ENCODE measurements at places on chromosomes 4 and X.

DNA sequence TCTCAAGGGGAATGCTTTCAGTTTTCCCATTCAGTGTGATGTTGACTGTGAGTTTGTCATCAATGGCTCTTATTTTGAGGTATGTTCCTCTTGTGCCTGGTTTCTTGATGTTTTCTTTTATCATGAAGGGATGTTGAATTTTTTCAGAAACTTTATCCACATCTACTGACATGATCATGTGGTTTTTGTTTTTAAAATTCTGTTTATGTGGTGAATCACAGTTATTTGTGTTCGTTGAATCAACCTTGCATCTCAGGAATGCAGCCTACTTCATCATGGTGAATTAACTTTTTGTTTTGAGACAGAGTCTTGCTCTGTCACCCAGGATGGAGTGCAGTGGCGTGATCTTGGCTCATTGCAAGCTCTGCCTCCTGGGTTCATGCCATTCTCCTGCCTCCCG is 263.1 kb upstream of the KLF3 start:
- DNase-seq, result peak; percentile 6

DNA sequence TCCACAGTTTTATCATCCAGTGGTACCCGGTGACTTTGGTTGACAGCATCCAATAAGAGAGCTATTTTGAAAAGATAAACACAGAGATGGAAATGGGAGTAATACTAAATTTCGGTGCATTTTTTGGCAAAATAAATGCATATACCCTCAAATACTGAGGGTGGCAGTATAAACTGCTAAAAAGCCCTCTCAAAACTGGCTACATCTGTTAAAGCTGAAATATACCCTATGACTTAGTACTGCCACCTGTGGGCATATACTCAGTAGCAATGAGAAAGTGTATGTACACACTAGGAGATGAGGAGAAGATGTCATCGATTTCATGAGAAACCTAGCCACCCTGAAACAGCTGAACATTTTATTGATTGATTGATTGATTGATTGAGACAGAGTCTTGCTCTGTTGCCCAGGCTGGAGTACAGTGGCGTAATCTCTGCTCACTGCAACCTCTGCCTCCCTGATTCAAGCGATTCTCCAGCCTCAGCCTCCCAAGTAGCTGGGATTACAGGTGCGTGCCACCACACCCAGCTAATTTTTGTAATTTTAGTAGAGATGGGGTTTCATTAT is 12.2 kb upstream of the TMEM128 start:
- DNase-seq, result peak; percentile 22

GRCh38 chrX:8345473-8345872 is 119.2 kb upstream of the VCX3B start:
- DNase-seq, result no peak

DNA sequence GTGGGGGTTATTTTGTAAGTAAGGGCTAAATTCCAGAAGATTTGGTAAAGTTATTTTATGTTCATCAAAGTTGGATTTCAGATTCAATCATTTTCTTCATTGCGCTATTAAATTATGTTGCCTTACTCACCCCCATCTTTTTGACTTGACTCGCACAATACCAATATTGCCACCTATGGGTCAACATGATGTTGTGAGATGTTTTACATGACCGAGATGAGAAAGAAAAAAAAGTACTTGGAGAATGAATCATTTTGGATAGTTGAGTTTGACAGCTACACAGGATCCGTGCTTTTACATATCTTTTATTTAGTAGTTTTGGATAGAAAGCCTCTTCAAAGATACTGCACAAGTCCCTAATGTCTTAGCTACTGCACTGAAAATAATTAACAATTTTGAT is 224.2 kb upstream of the EMCN start:
- peak; percentile 9 for DNase-seq

GRCh38 chrX:8914681-8915080 is 113.5 kb upstream of the FAM9A start:
- no peak for DNase-seq

DNA sequence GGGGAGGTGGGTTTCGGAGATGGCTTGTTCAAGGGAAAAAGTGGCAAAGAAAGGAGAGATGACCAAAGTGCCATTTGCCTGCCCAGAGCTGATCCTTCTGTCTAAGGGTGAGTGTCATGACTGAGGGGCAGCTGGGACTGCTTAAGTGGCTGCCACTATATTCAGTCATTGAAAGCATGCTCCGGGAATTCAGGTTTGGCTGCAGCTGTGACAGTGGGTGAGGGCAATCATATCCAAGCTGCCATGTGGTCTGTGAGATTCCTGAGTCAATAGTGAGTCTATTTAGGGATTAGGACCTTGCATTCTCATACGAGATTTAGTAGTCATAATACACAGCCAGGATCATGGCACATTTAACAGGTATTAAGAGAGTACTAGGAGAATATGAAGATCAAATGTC is 138.8 kb upstream of the BANK1 start:
- no peak for DNase-seq

DNA sequence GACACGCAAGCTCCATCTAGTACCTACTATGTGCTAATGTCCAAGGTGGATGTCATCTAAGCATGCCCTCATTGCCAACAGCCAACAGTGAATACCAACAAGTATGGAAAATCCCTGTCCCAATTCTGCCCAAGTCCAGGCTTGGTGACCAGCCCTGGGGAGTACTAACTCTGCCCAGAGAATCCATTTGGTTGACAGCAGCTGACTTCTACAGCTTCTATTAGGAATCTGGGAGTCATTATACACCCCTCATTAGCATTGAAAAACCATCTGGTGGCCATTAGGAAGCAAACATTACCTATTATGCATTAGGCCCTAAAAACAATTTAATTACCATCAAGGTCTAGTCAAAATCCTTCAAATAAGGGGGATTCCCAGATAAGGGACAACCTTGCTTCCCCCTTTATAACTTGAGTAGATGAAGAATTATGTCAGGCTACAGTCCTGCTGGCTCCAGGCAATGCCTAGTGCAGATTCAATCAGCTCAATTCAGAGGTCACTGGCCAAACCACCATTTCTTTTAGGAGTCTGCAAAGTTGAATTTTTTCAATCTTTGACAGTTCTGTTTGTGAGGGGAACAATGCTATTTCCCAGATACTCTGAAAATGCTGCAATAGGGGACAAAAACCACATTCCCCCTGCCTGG is 228.0 kb upstream of the LDB2 start:
- no peak for DNase-seq

GRCh38 chr4:110108422-110108821 is 90.0 kb downstream of the ELOVL6 start:
- no peak for DNase-seq

- no peak for DNase-seq
These were observed 11.7 kb downstream of the COQ2 start for GRCh38 chr4:83272900-83273299.

DNA sequence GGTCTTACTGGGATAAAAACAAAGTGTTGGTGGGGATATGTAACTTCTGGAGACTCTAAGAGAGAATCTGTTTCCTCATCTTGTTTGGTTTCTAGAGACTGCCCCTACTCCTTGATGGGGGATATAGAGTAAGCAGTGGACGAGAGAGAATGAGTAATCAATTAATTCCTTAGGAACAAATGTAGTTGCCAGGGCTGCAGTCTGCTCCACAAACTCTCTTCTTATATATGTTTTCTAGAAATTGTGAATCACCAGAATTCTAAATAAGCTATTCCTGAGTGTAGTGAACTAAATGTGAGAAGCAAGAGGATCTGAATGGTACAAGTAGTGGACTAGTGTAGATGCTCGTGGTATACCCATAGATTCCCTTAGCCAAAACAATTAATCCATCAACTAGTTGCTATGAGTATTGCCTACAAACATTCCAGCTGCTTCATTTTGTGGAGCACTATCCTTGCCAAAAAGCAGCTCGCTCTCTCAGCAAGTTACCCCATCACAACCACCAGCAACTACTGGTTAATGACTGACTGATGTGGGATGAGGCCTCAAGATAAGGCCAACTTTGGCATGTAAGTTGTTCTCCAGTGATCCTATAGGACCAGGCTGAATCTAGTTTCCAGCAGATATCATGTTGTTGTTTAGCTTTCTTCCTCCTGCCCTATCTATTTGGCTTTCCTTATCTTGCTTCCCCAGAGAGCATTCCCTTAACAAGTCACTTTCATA is 273.0 kb downstream of the SLC7A11 start:
- DNase-seq, result no peak

GRCh38 chr4:17698116-17698515 is 83.3 kb downstream of the FAM184B start:
- DNase-seq, result no peak

GRCh38 chr4:63211375-63211774 is 1197.9 kb downstream of the TECRL start:
- peak; percentile 24 for DNase-seq

DNA sequence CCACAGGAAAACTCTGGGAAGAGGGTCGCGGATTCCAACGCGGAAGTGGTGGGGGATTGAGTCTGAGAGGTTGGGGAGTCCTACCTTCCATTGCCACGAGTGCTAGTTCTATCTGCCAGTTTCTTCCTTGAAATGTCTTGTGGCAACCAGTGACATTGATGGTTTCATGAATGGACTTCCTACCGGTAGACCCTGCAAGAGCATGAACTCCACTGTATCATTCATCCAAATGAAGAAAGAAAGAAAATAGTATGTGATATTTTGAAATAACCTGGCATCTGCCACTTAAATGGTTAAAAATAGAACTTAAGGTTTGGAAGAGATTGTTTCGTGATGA is 1.1 kb upstream of the SLC10A7 start:
- no peak for DNase-seq

DNA sequence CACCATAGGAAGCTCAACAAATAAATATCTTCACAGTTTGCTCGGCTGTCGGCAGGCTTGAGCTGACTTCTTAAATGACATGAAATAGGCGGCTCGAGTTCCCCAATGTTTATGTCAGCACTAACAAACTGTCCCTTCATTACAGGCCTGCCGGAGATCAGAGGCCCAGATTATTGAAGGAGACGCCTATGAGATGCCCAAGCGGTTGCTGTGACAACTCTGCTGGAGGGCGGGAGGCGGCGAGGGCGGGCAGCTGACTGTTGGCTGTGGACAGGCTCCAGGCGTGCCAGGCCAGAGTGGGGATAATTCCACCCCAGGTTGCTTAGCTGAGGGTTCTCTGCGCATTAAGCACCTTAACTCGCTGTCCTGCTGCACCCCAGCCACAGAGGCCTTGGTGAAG is 39.2 kb upstream of the MSX1 start:
- DNase-seq, result no peak

- DNase-seq, result no peak
These were observed 391.0 kb downstream of the SPRY1 start for GRCh38 chr4:123787512-123788080.

GRCh38 chr4:36337665-36338185 is 56.3 kb downstream of the DTHD1 start:
- DNase-seq, result no peak

DNA sequence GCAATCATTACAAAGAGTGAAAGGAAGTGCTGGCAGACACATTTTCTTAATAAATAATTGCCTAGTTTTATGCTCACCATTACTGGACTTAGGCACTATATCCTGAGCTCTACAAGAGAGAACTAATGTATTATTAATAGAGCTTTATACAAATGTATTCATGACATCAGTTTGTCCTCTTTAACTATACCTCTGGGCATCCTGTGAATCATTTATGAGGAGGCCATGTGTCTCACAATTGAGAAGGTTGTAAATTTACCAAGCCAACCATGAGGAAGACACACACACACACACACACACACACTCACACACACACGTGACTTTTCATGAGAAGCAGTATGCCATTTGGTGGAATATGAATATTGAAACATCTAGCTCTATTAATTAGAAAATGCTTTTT is 728.2 kb downstream of the ARAP2 start:
- no peak for DNase-seq

- DNase-seq, result peak; percentile 24
These were observed 89.1 kb downstream of the RAPGEF2 start for GRCh38 chr4:159191989-159192388.

GRCh38 chr4:3021627-3022026 is 52.7 kb downstream of the HTT-AS start:
- DNase-seq, result no peak

DNA sequence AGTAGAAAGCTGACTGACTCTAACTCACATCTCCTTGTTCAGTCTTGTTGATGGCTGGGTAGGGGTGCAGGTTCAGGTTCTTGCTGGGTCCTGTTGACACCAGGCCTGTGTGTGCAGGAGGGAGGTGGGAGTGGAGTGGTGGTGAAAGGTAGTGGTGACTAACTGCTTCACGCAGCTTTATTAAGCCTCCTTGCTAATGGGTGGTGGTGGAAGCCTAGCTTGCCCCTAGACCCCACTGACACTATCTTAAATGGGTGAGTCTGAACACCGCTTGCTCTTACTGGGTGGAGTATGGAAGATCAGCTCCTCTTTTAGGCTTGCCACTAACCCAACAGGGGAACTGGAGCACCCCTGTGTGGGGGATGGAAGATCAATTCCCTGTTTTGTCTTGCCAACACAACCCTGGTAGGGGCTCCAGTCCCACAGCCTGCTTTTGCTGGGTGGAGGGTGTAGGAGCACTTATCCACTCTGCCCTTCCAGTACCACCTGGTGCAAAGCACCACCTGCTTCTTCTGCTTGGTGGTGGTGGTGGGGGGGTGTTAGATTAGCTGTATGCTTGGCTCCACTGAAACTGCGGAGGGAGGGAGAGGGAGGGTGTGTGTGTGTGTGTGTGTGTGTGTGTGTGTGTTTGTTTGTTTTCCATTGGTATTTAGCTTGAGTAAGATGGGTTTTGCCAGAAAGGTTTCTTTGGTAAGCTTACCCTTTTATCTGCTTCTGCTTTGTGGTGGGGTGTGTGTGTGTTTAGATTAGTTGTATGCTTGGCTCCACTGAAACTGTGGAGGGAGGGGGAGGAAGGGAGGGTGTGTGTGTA is 25.6 kb downstream of the KDM6A start:
- DNase-seq, result no peak

- DNase-seq, result no peak
These were observed 138.4 kb downstream of the LDB2 start for GRCh38 chr4:16759931-16760582.

GRCh38 chrX:19758539-19758938 is 128.9 kb downstream of the SH3KBP1 start:
- no peak for DNase-seq

DNA sequence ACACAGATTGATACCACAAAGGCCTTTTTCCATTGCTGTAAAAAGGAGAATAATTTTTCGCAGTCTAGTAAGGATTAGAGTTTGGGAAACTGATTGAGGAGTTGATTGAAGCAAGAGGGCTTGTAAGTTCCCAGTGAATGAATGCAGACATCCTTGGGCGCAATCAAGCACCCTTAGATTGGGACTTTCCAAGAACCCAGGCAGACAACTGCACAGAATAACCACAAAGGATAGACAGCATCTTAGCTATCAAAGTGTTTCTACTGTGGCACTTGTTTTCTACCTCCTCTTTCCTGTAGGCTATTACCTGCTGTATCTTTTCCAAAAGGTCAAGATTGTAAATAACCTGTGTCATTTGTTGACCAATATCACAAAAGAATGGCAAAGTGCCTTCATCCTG is 2.6 kb downstream of the COX18 start:
- no peak for DNase-seq

DNA sequence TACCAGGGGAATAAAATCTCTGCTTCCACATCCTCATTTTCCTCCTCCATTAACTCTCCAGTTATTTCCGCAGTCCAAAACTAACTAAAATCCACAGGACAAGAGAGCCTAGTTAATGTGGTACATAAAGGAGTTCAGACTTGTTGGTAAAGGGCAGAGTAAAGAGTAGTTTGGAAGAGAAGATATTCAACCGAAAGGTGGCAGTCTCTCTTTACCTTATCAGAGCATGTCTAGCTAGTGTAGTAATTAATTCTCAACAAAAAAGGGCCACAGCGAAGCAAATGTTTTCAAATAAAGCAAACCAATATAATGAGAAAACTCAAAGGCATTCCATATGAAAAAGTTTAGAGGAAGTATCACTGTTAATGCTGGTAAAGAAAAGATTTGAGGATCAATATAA is 286.5 kb downstream of the GLUD2 start:
- no peak for DNase-seq

Measured in astrocyte of the cerebellum (primary cell).